ENCODE measurements at places on chromosomes 1 and 21. TPM values are rescaled to one million over a fixed set of nuclear protein-coding genes. Genes with fewer than 3 reads are reported as not detected.

The LORICRIN gene
- not detected for total RNA-seq

The CLCA1 gene
- not detected for total RNA-seq

The UTS2 gene
- total RNA-seq = not detected

The SLC44A3 gene
- not detected for total RNA-seq

The NOS1AP gene
- 0.39 TPM for total RNA-seq

The RYR2 gene
- 0.08 TPM for total RNA-seq

The SPRR2E gene
- not detected for total RNA-seq

The PLPPR5 gene
- total RNA-seq = not detected

The UQCRHL gene
- 3.1 TPM for total RNA-seq

The CHIA gene
- not detected for total RNA-seq

The FCGR3A gene
- total RNA-seq = not detected

The F13B gene
- total RNA-seq = not detected

The FMO3 gene
- 0.26 TPM for total RNA-seq

The C8B gene
- not detected for total RNA-seq

The RNF186 gene
- total RNA-seq = not detected

The BEST4 gene
- total RNA-seq = not detected

The TMCO4 gene
- total RNA-seq = 7.8 TPM

The NTNG1 gene
- 0.64 TPM for total RNA-seq
